Colonic mucosa (tissue), 4 donors: ENCODE measurements at places on chromosomes 6 and 20.

DNA sequence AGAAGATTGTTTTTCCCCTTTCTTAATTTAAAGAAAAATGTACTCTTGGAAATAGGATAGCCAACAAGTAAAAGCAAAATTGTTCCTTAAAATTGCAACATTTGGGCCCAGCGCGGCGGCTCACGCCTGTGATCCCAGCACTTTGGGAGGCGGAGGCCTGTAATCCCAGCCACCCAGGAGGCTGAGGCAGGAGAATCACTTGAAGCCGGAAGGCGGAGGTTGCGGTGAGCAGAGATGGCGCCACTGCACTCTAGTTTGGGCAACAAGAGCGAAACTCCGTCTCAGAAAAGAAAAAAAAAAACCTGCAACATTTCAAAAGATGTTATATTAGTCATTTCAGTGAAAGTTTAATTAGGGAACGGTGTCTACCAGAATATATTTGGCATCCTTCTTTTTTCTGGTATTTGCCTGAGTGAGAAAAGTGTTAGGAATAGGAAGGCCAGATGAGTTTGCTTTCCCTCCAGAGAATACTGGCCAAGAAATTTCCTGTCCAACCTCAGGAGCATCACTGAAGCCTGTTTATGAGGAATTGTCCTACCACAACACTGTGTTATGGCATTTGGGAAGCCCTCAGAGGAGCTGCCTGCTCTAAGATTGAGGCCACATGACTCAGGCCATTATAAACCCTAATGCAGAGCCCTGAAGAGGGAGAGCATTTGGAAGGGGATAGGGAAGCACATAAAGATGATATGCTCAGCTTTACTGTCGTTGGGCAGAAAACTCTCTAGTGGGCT is 1.2 kb upstream of the GJA1 start:
- DNase-seq, result no peak

DNA sequence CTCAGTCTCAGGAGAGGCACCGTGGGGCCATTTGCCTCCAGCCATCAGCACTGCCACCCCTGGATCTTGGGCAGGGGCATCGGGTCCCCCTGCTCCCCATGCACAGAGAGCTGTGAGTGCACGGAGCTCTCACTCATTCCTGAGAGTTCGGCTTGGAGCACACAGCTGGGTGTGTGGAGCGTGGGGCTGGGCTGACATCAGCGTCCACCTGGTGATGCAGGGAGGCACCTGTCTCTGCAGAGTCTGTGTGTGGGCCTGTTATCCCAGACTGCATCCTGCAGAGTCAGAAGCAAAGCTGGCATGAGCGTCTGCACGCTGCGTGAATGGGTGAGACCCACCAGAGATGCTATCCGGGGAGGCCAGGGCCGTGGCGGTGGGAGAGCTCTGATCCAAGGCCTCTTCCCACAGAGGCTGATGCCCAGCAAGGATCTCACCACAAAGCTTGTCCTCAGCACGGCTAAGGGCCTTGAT is 248.8 kb upstream of the AFDN start:
- DNase-seq, result peak; percentile 6

GRCh38 chr6:127136786-127137185 is 18.3 kb downstream of the RSPO3 start:
- DNase-seq, result no peak

DNA sequence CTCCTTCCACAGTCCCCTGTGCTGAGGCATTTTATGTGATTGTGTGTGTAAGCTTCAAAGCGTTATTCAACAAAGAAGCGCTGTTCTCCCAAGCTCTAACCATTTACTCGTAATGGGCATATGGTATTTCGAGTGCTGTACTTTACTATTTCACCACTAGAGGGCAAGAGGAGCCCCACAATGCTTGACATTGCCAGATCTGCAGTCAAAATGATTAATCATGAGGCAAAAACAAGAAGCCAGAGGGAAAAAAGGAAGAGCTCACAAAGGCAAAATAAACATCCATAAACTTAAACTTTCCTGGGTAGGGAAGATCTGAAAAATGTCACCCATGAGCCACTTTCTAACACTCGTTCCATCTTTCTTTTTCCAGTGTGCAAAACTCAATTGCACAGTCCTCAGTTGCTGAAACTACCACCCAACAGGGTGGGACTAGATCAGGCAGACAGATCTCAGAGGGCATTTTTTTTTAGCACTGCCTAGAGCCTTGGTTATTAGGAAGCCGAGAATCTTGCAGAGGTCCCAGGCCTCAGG is 215.0 kb upstream of the PLCB4 start:
- DNase-seq, result peak; percentile 37

- DNase-seq, result no peak
Measured at GRCh38 chr20:11205769-11206362, 532.1 kb upstream of the JAG1 start.
